ENCODE measurements at places on chromosomes 4 and X. TPM values are rescaled to one million over a fixed set of nuclear protein-coding genes. Genes with fewer than 3 reads are reported as not detected.

- DNase-seq, result no peak
Observed at GRCh38 chr4:5636766-5637670, 71.3 kb downstream of the EVC2 start.

- no peak for DNase-seq
Observed at GRCh38 chrX:48497871-48498270, 10.9 kb upstream of the PORCN start.

DNA sequence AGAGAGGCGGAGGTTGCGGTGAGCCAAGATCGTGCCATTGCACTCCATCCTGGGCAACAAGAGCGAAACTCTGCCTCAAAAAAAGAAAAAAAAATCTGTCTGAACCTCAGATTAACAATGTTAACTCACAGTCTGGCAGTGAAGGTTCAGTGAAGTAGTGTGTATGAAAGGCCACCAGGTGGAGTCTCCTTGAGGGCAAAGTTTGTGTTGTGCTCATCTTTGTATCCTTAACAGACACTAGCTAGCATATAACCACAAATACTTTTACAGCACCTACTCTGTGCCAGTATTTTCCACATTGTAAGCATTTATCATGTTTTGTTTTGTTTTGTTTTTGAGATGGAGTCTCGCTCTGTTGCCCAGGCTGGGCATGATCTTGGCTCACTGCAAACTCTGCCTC is 46.0 kb upstream of the MGST2 start:
- DNase-seq, result no peak

- no peak for DNase-seq
Observed at GRCh38 chr4:188030401-188030800, 34.8 kb downstream of the ZFP42 start.

DNA sequence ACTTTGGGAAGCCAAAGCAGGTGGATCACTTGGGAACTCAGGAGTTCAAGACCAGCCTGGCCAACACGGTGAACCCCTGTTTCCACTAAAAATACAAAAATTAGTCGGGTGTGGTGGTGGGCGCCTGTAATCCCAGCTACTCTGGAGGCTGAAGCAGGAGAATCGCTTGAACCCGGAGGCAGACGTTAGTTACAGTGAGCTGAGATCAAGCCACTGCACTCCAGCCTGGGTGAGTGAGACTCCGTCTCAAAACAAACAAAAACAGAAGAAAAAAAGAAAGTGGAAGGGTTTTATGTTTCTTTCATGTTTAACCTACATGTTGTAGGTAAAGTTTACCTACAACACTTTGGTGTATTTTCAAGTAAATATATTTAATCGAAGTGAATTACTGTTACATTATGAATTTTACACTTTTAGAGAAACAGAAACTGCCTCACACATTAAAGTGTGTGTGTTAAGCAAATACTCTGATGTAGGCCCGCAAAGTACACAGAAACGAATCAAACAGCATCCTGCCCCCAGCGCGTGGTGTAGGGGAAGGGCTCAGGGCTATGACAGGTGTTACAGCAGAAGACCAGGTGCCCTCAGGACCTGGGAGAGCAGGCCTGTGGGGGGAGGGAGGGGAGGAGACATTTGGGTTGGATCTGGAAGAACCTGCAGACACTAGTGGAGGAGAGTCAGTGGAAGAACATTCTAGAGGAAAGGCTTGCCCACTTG is 39.0 kb downstream of the PTTG2 start:
- DNase-seq, result no peak

DNA sequence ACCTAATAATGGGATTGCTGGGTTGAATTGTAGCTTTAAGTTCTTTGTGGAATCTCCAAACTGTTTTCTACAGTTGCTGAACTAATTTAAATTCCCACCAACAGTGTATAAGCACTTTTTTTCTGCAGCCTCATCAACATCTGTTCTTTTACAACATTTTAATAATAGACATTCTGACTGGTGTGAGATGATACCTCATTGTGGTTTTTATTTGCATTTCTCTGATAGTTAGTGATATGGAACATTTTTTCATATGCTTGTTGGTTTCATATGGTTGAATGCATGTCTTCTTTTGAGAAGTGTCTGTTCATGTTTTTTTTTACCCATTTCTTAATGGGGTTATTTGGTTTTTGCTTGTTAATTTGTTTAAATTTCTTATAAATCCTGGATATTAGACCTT is 1718.9 kb downstream of the C4orf33 start:
- no peak for DNase-seq

- DNase-seq, result peak; percentile 62
Observed at GRCh38 chr4:173252024-173252935, 81.9 kb downstream of the HMGB2 start.

- DNase-seq, result no peak
Observed at GRCh38 chrX:36983831-36984230, 24.3 kb upstream of the FAM47C start.

DNA sequence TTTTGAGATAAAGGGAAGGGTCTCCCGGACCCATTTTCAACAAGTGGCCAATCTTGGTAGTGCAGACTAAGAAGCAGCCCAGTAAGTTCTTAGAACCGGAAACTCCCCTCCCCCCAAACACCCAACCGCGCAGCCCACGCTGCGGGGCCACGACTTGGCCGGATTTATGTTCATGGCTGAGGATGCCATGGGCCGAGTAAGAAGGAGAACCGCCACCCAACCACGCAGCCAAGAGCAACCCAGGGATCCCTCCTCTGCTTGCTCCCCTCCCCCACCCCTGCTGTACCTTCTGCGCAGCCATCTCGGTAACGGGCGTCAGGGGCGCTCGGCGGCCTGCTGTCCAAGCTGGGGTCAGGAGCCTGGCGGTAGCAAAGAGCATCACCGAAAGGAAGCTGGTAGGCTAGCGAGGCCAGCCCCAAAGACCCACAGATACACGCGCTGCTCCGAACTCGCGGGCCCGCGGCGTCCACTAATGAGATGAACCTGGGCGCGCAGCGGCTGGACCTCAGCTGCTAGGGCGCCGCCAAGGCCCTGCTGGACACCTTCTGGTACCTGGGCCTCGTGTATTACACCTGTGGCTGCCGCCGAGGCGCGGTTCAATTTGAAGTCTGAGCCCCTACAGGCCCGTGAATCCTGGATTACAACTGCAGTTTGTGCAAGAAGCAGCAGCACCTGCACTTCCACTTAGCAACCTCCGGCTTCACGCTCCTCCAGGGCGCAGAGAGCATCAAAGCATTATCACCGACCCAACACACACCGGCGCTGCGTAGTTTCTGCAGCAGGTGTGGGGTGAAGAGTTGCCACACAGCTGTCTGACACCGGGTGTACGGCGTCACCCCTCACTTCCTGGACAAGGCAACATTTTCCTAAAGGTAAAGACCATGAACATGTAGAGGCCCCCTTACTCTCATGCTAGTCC is 63.4 kb downstream of the NUDT10 start:
- no peak for DNase-seq

DNA sequence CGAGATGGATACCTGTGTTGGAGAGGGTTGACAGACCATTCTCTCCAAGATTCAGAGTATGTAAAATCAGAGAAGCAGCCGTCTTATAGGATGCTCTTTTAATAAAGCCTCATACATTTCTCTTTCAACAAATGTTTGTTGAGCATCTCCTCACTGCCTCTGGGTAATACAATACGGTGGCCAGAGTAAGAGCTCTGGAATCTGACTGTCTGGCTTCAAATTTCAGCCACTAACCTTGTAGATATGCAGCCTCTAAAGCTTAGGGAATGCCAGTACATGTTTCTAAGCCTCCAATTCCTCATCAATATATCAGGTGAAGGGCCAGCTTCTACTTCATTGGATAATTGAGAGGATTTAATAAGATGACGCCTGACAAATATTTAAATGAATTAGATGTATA is 61.3 kb downstream of the CLNK start:
- DNase-seq, result no peak

- no peak for DNase-seq
Observed at GRCh38 chr4:115424852-115425251, 311.4 kb upstream of the NDST4 start.

DNA sequence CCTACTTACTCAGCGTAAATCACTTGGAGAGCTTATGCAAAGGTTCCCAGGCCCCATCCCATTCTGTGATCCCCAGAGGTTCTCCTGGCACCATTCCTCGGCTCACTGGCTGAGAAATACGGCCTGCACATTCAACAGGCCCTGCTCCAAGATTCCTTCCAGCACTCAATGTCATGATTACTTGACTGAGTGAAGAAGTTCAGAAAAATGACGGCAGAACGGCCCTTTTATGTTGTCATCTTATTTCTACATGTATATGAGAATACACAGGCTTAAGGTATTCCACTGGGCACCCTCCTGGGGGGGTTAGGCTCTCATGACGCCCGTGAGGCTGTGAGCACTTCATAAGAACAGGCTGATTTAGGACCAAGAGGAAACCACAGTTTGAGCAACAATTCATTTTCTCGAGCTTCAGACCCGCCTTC is 190.6 kb downstream of the NSUN7 start:
- DNase-seq, result no peak

- no peak for DNase-seq
Observed at GRCh38 chr4:48566034-48566384, 76.0 kb downstream of the ZAR1 start.

DNA sequence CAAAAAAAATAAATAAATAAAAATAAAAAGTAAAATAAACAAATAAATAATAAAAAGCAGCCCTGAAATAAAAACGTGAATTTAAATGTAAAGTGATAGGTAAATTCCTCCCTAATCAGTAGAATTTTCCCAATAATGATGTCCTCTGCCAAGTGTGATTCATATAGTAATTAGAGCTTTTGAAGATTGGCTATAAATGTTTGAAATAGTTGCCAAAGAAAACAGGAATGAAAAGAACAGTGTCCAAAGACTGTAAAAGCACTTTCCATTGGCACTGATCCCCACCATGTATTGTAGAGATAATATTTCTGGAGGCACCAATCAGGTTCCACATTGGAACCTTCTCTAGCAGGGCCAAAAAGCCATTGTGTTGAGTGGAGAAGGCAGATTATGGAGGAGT is 25.9 kb upstream of the SMARCAD1 start:
- DNase-seq, result no peak

DNA sequence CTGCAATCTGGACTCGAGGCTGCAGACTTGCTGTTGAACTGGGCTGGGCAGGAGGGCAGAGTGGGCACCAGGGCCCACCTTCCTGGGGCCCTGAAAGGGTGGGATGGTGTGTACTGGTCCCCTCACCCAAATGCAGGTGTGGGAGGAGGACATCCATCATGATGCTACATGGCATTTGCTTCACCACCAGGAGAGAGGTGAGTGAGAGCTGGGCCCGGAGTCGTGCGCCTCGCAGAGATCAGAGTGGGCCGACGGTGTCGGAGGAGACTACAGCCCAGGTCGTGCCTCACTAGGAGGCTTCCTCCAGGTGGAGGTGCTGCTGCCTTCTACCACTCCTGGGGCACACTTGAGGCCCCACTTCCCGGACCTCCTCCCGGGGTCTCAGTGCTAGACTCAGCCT is 50.3 kb downstream of the SCML1 start:
- no peak for DNase-seq

DNA sequence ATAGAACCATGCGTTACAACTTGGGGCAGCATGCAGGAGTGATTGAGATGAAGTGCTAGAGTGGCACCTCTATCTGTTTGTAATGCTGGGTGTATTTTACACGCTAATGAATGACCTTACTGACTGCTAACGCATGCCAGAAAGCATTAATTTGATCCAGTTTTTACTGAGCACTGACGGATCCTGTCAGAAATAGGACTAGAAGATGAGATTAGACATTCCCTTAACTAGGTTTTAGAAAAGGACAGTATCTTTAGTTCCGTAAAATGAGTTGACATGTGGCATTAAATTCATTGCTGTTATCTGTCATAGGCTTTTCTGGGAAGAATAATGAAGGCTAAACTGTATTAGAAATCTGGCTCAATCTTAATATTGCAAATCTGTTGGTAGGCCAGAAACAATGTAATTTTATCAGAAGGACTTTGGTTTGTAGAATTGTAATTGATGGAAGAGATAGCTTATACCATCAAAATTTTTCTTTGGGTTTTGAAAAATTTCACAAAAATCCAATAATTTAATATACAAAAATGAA is 140.4 kb upstream of the WDFY3 start:
- no peak for DNase-seq

- no peak for DNase-seq
Observed at GRCh38 chr4:101239665-101240064, 107.7 kb downstream of the PPP3CA start.

- no peak for DNase-seq
Observed at GRCh38 chrX:9163214-9163709, 129.3 kb upstream of the FAM9B start.

- no peak for DNase-seq
Observed at GRCh38 chr4:161320377-161320776, 843.4 kb downstream of the FSTL5 start.

GRCh38 chrX:4850312-4850711 is 1136.9 kb upstream of the PRKX start:
- DNase-seq, result no peak

Gene AFM
- not detected for total RNA-seq

Gene PNMA6F
- not detected for total RNA-seq

Gene RCHY1
- 40.6 TPM for total RNA-seq

Gene PCYT1B
- total RNA-seq, result not detected

Gene RASSF6
- total RNA-seq, result not detected

Gene CLGN
- total RNA-seq, result 0.26 TPM

Gene HSFX3
- total RNA-seq, result not detected

Gene LEF1
- total RNA-seq, result 8.4 TPM

Gene PNMA5
- total RNA-seq, result not detected

Gene BTC
- not detected for total RNA-seq

Gene MAGED4B
- 0.50 TPM for total RNA-seq
